ENCODE measurements at places on chromosomes 13 and 19.

- no peak for DNase-seq
These were observed 466.7 kb downstream of the TSHZ3 start for GRCh38 chr19:30882411-30883005.

GRCh38 chr19:16303755-16304154 lies 20.9 kb upstream of the KLF2 start:
- no peak for DNase-seq

- no peak for DNase-seq
These were observed 188.5 kb downstream of the LIG4 start for GRCh38 chr13:108026680-108027410.

DNA sequence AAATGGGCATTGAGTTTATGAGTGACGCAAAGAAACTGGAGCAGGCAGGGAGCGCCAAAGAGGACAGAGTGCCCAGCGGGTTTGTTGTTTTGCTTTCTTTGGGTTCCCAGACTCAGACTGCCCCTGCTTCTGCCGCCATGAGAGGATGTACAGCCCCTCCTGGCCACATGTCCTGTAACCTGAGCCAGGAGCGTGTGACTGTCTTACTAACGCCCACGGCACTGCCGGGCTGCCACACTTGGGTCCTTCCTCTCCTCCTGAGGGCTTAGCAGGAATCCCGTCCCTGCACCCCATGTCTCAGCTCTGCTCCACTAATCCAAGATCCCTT lies 80.5 kb downstream of the GPR12 start:
- no peak for DNase-seq

GRCh38 chr13:50119591-50119990 lies 104.3 kb downstream of the KCNRG start:
- DNase-seq, result no peak

GRCh38 chr19:16446108-16446723 lies 25.6 kb downstream of the EPS15L1 start:
- no peak for DNase-seq

DNA sequence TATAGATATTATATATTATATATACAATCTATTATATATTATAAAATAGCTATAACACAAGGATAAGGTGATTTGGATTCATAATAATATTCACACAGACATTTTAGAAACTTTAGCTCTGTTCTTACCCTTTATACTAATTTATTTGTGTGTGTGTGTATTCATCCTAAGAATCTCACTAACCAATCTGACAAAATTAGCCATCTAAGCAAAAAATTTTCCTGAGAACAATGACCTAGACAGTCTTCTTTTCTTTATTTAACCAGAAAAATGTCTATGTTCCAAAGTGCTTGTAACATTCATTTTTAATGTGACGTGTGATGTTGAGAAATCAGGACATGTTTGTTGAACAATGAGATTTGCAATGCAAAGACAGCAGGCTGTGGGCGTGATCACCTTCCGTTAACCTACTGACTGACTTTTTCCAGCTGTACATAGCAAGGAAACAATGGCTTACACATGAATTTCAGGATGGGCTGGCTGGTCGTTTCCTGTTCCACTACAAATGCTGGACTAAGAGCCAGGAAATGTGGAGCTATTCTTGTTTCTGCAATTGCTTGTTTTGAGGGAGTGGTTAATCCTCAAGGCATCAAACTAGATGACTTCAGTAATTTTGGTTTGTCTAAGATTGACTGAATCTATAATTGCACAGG lies 634.6 kb upstream of the ARGLU1 start:
- no peak for DNase-seq

DNA sequence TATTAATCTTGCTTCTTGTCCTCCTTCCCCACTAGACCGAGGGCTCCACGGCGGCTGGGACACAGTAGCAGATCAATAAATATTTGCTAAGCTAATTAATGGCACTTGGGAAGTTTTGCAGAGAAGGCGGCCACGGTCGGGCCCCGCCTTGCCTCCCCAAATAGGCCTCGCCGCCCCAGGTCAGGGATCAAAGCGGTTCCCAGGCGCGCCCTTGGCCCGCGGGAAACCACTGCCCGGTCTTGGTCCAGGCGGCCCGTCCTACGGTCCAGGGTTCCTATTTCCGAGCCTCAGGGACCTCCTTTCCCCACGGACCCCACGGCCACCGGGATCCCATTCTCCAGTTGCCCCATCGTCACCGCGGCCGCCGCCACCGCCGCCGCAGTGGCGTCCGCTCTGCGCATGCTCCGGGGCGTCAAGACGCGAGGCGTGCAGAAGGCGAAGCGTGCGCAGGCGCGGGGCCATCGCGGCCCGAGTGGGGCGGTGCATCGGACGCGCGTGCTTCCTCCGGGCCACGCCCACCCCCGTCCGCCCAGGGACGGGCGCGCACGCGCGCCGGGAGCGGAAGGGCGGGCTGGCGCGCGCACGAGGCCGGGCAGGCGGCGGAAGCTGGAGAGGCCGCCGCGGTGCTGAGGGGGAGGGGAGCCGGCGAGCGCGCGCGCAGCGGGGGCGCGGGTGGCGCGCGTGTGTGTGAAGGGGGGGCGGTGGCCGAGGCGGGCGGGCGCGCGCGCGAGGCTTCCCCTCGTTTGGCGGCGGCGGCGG lies at the start of gene SMARCA4:
Gene SMARCA4, plus strand, starts transcription at position 717 of the 759 bp plus-strand sequence. CDS start 23,122 bp downstream, outside the sequence.
- DNase-seq, result peak; percentile 88

DNA sequence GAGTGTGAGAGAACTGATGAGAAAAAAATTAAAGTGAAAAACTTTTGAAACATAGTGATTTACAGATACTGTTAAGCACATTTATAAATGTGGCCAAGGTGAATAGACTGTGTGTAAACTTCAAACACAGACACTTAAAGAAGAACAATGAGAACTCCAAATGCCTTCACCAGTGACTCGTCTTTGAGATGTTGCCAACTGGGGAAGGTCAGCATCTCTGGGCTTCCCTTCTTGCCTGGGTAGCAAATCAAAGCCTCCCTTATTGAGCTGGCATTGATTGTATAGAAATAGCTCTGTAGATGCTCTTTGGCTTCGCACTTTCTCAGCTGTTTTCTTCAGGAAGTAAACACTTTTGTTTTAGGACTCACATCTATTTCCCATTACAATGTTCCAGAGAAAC lies 177.3 kb upstream of the SGCG start:
- DNase-seq, result no peak

GRCh38 chr13:41056194-41056593 lies 5.1 kb upstream of the WBP4 start:
- no peak for DNase-seq

DNA sequence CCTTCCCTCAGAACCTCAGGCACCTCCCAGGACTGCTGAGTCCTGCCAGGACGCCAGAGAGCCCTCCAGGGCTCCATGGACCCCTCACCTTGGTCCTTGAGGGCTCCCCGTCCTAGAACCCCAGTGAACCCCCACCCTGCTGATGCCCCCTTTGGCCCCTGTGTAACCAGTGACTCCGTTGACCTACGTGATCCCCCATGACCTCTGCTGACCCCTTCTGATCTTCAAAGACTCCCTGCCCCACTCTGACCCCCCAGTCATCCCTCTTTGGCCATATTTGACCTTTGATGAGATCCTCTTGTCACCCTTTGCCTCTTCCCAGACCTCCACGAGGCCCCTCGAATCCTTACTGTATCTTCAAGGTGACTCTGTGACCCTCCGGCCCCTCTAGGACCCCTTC lies 91.3 kb downstream of the MAP4K1 start:
- DNase-seq, result no peak

DNA sequence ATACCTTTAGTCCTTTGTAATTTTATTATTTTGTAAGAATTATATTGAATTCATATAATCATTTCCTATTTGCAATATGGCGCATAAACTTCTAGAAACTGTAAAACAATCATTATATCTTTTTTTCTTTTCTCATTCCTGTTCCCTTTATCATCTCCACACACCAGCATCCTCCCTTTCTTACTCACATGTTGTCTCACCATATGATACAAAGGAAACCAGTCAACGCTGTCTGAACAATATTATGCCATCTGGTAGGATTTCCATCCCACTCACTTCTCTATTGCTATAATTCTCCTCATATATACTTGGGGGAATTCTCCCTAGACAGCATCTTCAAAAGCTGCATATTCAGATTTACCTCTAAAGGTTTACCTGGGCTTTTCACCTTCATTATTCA lies 389.8 kb downstream of the NDFIP2 start:
- DNase-seq, result no peak

- no peak for DNase-seq
These were observed 25.4 kb downstream of the ALG5 start for GRCh38 chr13:36973621-36974295.

Data from HS-5 (cell line).